ENCODE measurements at places on chromosomes 1 and 21.

GRCh38 chr1:11333631-11334030, 60.6 kb downstream of the UBIAD1 start:
- DNase-seq: no peak

DNA sequence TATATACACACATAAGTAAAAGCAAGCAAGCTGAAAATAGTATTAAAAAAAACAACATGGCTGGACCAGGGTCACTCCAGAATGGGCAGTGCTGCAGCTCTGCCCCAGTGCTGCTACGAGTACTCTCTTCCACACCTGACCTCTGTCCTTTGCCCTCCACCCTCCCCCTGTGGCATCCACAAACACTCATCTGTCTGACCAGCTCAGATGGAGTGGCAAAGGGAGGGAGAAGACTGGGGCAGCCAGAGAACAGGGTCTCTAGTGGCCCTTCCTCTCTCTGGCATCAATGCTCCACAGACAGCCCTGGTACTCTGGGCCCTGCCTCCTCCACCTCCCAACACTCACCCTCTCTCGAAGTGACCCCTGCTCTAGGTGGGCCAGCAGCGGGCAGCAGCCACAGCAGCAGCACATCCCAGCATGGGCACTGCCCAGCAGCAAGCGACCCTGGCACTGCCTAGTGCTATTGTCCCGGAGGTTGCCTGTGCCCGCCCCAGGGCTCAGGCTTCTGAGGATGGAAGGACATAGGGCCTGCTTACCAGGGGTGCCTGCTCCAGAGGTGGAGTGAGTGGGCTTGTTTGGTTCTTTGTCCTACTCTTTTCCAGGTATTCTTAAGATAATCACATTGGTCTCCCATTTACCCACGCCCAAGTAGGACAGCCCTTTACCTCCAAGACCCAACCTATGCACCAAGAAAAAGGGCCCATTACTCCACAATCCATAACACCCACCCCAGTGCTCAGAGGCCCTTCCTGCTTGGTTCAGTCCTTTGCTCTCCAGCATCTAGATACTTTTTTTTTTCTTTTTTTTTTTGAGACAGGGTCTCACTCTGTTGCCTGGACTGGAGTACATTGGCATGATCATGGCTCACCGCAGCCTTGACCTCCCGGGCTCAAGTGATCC, 6.2 kb downstream of the ARHGEF2 start:
- DNase-seq: no peak

DNA sequence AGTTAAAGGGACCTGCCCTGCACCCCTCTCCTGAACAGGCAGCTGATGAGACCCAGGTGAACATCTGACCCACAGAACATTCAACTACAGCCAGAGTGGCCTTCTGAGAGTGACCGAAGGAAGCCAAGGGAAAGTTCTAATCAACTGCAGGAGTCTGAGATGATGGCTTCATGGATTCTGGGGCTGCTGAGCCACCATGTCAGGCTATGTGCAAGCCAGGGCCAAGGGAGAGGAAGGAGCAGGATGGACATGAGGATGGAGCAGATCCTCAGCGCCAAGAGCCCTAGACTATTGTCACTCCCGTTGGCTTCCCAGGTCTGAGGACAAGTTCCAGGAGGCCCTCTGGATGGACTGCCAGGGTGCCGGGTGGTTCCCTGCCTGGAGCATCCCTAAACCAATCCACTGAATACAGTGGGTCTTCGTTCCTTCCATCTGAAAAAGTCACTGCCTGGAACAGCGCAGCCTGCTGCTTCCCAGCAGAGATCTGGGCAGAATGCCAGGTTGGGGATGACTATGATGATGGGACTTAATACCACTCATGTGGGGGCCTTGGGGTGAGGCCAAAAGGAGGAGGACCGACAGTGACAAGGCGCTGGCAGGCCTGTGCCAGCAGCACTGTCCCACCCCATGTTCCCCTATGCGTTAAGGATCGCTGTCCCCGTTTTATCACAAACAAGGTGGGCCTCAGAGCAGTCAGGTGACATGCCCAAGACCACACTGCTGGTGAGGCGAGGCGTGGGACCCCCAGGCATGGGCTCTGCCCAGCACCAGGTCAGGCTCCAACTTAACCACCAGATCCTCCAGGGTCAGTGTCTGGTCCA, 19.8 kb downstream of the SPOCD1 start:
- peak; percentile 62 for DNase-seq

- DNase-seq: no peak
Observed at GRCh38 chr1:2029561-2029960, 10.4 kb downstream of the GABRD start.

- no peak for DNase-seq
Observed at GRCh38 chr1:206573762-206574161, 38.5 kb downstream of the EIF2D start.

DNA sequence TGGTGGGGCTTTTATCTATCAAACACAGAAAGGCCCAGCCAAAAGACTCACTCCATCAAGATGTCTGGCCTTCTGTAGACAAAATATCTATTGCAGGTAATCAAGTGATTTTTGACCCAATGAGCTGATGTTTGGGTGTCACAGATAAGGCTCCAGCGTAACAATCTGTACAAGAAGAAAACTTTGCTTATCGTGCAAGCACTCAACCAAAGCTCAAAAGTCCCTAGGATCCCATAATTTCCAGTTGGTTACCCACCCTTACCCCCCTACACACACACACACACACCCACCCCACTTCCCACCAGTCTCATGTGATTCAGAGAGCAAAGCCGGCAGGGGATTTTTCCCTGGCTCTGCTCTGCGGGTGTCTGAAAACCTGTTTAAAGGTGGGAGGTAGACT, 5.8 kb downstream of the ITPKB start:
- DNase-seq: peak; percentile 60

All from hematopoietic multipotent progenitor cell treated with erythropoietin and hydrocortisone succinate and interleukin-3 and kit ligand, for 4 days (in vitro differentiated cells).